ENCODE measurements at places on chromosomes 11 and 22. TPM values are rescaled to one million over a fixed set of nuclear protein-coding genes. Genes with fewer than 3 reads are reported as not detected.

- DNase-seq = no peak
These were observed 87.3 kb downstream of the SIK3 start for GRCh38 chr11:117010808-117011540.

- DNase-seq = no peak
These were observed 19.5 kb upstream of the NTM start for GRCh38 chr11:131350872-131351271.

DNA sequence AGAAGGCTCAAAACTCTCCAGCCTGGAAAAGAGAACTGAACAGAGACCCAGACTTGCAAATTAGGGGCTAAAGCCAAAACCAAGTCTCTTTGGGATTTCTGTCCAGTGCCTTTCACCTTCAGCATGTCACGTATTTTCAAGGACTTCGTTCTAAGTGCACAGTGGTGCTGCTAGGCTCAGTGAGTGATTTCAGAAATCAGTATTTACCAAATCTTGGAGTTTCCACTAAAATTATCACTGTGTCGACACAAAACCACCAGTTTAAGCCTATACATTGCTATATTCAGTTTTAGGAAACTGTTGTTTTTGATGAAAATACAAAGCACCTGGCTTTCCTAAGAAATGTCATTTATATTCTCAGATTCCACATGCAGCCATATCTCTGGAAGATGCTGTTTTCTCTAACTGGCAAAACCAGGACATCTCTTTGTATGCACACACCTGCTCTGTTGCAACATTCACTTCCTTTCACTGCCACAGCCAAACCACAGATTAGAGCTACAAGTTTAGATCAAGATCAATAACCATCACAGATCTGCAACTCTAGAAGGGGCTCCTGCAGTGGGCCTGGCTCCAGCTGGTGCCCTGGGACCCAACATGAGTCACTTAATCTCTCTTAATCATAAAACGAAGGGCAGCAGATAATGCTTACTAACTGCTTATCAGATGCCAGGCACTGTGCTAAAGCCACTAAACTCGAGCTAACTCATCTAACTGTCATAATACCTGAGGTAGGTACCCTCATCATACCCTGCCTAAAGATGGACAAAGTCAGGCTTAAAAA lies 22.3 kb downstream of the SMCO4 start:
- no peak for DNase-seq

DNA sequence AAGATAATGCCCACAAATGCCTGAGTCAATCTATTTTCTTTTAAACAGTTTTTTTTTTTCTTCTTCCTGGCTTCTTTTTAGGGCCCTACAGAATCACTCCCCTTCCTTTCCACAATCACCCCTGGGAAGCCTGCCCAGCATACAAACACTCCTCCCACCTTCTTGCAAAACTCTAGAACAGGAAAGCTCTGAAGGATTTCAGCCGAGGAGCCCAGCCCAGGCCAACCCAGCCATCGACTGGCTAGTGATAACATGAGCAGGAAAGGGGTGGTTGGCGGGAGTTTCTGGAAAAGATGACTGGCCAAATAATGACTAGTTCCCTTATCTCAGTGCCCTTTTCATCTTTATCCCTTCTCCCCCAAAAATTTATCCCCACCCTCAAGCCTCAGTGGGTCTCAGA lies 68.2 kb downstream of the USP35 start:
- DNase-seq = no peak

DNA sequence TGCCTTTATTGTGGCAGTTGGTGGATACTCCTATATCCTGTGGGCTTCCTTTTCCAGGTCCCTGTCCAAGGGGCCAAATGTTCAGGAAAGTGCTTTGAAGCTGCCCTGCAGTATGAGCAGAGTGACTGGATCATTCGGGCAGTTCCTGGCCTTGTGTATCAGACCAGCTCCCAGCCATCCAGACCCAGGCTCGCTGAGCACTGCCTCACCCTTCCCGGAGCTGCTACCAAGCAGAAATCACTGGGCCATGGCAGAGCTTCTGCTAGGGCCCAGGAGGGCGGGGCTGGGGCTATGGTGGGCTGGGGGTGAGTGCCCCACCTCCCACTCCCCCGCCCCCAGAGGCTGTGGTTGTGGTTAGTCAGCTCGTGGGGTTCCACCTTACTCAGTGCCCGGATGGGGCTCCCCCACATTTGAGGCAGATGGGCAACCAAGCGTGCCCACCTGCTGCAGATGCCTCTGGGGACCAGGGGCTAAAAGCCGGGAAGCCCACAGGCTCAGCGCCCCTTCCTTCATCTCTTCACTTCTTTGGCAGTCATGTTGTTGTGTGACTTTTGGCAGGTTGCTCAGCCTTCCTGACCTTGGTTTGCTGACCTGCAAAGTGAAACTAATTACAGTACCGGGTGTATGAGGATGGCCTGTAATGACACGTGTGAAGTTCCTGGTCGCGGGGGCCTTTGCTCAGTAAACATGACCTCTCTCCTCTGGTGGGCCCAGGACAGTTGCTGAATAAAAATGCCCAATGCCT lies 2.1 kb upstream of the LRRC32 start:
- no peak for DNase-seq

- DNase-seq = no peak
These were observed 1228.6 kb downstream of the LRRC4C start for GRCh38 chr11:40230821-40231220.

DNA sequence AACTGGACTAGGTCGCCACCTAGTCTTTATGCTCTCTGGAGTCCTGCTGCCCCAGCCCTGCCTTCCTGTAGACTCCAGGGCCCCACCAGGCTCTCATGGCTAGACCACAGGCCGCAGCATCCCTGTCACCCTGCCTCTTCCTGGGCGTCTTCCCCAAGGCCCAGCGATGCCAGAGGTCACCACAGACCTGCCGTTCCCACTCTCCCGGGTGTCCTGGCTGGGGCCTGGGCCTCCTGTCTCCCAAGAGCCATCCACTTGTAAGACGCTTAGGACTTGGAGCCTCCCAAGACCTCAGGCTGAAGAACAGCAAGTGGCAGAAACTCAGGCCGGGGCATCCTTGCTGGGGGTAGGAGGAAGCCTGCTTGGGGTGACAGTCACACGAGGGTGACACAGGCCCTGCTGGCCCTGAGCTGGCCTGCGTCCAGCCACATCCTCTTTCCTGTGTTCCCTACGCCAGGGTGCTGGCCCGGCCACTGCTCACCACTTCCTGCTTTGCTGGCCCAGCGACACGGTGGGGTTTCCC lies 2.0 kb upstream of the TCIRG1 start:
- DNase-seq = no peak

Gene UCP3
- 1.6 TPM for total RNA-seq

Gene KRTAP5-7
- total RNA-seq = not detected
